LNCaP clone FGC (cell line): ENCODE measurements at places on chromosomes 12 and 14.

DNA sequence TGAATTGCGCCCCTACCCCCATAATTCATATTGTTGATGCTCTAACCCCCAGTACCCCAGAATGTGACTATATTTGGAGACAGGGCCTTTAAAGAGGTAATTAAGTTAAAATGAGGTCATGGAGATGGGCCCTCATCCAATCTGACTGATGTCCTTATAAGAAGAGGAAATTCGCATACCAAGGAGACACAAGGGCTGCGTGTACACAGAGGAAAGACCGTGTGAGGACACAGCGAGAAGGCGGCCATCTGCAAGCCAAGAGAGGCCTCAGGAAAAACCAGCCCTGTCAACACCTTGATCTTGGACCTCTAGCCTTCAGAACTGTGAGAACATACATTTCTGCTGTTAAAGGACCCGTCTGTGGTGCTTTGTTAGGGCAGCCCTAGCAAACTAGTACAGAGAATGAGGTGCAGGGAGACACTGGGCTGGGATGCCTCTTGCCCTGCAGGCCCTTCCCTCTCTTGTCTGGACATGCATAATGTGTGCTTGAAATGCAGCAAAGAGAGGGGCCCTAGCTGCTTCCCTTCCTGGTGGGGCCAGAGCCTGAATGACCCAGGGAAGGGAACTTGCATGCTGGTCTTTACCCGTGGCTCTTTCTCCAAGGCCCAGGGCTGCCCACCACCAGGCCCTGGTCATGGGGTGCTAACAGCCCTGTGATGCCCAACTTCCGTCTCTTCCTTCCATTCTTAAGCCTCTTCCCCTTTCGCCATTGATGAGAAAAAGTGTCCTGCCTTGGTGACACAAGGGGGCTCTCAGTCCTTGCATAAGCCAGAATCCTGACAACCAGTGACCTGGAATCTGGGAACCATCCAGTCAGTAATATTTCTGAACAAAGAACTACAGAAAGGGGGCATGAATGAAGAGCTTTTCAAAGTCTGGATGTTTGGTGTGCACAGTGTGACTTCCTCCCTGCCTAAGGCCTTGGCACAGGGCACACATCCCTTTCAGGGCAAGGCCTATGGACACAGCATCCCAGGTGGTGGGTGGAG is 50.0 kb upstream of the GPATCH2L start:
- peak; percentile 65 for DNase-seq

DNA sequence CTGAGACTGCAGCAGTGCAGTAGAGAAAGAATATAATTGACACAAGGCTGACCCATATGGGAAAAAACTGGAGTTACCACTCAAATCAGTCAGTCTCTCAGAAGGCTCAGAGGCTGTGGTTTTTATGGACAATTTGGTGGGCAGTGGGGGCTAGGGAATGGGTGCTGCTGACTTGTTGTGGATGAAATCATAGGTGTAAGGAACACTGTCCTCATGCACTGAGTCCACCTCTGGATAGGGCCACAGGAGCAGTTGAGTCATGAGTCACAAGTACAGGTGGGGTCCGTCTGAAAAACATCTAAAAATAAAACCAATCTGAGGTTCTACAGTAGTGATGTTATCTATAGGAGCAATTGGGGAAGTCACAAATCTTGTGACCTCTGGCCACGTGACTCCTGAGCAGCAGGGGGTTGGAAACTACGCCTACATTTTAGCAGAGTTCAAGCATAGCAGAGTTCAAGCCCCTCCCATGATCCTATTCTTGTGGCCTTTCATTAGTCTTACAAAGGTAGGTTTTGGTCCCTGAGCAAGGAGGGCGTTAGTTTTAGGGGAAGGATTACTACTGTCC is 18.1 kb upstream of the SGPP1 start:
- no peak for DNase-seq

- no peak for DNase-seq
These were observed 31.3 kb upstream of the ISM2 start for GRCh38 chr14:77529963-77530362.

DNA sequence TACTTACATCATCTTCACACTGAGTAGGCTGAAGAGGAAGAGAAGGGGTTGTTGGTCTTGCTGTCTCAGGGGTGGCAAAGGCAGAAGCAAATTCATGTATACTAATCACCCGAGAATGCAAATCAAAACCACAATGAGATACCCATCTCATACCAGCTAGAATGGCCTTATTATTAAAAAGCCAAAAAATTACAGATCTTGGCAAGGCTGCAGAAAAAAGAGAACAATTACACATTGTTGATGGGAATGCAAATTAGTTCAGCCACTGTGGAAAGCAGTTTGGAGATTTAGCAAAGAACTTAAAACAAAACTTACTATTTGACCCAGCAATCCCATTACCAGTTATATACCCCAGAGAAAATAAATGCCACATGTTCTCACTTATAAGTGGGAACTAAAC is 154.9 kb downstream of the SEC23A start:
- no peak for DNase-seq

- no peak for DNase-seq
These were observed 24.5 kb upstream of the HECTD1 start for GRCh38 chr14:31232081-31232480.

GRCh38 chr12:123269896-123270213 is 1.8 kb downstream of the CDK2AP1 start:
- no peak for DNase-seq

- no peak for DNase-seq
These were observed 233.1 kb downstream of the FOXG1 start for GRCh38 chr14:28999656-29000055.

GRCh38 chr12:19694627-19695026 is 255.3 kb downstream of the AEBP2 start:
- no peak for DNase-seq

GRCh38 chr12:56414401-56414800 is 34.8 kb downstream of the TIMELESS start:
- no peak for DNase-seq

- no peak for DNase-seq
These were observed 619.4 kb upstream of the ATP2B1 start for GRCh38 chr12:90327793-90328743.
